ENCODE measurements at places on chromosomes 1 and 21.

- no peak for DNase-seq
Observed at GRCh38 chr1:82923931-82924330, 1075.0 kb downstream of the TTLL7 start.

GRCh38 chr1:180542113-180542837 is 16.5 kb upstream of the OVAAL start:
- peak; percentile 68 for DNase-seq

DNA sequence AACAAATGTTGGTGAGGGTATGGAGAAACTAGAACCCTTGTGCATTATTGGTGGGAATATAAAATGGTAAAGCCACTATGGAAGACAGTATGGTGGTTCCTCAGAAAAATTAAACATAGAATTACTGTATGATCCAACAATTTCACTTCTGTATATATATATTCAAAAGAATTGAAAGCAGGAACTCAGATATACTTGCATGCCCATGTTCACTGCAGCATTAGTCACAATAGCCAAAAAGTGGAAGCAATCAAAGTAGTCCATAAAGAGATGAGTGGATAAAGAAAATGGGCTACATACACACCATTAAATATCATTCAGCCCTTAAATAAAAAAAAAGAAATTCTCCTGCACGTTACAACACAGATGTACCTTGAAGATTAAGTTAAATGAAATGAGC is 34.1 kb downstream of the ABL2 start:
- DNase-seq, result no peak

- peak; percentile 90 for DNase-seq
Observed at GRCh38 chr1:19918057-19918456, 5.4 kb downstream of the PLA2G2E start.

DNA sequence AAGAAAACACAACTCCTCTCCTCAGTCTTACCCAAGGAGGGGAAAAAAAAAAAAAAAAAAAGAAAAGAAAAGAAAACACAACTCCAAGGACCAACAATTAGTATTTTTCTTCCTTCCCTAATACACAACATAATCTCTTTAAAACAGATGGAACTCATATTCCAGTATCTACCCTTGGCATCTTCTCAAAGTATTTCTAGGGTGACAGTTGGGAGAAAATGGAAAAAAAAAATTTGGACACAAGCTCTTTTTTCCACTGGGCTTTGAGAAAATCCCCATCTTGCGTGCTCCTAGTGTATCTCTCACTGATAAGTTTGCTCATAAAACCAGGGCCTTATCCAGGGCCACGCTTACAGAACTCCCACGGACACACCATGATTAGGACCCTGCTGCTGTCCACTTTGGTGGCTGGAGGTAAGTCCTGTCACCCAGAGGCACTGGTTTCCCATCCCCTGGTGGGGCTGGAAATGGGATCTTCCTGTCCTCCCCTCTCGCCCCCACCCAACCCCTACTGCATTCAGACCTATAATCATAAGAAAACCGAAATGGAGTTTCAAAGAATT is at the start of gene CELA2B:
Gene CELA2B, plus strand, starts transcription at position 353 of the 563 bp plus-strand sequence. Its CDS starts 22 bp downstream, at position 375.
- DNase-seq, result no peak

- DNase-seq, result no peak
Observed at GRCh38 chr1:183568176-183569021, 21.9 kb downstream of the NCF2 start.

- DNase-seq, result no peak
Observed at GRCh38 chr1:245651093-245651492, 496.3 kb downstream of the KIF26B start.

Data from GM03348 (cell line).